8988T (cell line): ENCODE measurements at places on chromosomes 2 and 18.

GRCh38 chr2:46308081-46308480 lies 10.9 kb downstream of the EPAS1 start:
- no peak for DNase-seq

DNA sequence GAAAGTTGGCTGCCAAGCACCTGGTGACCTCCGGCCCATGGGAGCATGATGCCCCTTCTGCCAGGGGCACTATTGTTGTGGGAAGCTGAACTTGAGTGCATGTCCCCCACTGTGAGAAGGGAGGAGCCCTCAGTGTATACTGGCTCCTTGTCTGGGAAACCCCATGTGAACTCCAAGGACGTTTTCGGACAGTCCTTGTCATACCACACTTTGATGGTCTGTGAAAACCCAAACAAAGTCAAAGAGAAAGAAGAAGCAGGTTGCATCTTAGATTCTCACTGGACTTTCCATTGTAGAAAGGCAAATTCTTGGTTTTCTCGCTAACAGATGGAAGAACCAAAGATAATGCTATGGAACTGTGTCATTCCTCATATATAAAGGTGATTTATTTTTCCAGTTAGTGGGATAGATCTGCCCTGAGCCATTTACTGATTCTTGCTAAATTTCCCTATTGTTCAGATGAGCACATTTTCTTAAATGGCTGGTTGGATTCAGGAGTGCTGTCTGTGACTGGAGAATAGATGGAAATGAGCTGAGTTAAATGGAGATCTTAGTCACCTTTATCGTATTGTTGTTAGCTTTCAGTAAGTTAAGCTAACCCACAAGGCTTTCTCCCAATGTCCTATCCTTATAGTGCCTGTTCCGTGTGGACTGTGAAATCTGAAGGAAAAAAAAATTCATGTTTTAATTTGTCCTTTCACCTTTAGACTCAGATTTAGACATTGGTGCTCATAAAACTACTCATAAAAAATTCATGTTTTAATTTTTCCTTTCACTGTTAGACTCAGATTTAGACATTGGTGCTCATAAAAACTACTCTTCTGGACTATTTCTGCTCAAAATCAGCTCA lies 166.6 kb downstream of the ACTR3 start:
- DNase-seq = no peak

DNA sequence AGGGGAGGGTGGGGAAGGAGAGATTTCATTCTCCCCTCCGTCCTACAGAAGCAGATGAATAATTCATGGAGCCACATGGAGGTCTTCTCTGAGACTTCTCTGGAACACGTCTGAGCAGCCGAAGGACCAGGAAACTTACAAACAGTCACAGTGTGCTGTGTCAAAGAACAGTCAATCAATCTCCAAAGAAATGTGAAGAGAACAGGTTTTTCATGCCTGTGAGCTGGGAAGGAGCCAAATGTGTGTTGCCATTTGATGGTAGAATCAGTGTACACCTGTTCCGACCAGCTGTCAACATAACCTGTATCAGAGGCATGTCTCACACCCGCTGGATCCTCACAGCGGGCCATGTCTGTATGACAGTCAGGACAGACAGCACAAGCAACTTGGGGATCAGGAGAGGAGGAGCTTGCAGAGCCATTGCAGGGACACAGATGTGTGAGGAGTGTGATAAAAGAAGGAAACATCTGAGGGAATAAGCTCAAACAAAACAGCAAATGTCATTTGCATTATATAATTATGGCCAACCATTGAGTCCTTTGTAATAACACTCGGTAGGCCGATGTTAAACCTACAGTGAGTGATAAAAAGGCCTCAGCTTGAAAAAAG lies 298.5 kb downstream of the EN1 start:
- DNase-seq = no peak

DNA sequence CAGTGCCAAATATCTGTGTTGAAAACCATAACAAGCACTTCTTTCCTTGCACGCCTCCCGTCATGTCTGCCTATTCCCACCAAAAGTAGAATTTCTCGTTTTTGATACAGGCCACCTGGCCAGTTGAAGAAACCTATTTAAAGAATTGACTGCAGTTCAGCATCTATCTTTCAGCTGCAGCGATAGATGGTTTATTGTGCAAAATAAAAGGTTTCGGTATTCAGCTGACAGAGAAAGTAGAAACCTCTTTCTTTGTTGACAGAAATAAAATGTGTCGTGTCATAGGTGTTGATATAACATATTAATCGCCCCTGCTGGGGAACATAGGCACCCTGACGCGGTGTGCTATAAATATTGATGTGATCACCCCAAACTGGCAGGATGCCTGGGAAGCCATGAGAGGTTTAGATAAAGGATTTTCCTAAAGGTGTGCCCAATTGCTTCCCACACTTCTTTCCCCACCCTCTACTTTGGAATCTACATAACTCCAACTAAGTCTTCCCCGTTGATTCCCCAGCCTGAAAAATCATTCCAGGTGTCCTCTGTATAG lies 570.4 kb downstream of the CCDC85A start:
- DNase-seq = no peak

GRCh38 chr2:16971722-16972234 lies 306.1 kb upstream of the CYRIA start:
- DNase-seq = no peak
